Left cardiac atrium (tissue), 4 donors: ENCODE measurements at places on chromosomes 7 and 10. TPM values are rescaled to one million over a fixed set of nuclear protein-coding genes. Genes with fewer than 3 reads are reported as not detected.

DNA sequence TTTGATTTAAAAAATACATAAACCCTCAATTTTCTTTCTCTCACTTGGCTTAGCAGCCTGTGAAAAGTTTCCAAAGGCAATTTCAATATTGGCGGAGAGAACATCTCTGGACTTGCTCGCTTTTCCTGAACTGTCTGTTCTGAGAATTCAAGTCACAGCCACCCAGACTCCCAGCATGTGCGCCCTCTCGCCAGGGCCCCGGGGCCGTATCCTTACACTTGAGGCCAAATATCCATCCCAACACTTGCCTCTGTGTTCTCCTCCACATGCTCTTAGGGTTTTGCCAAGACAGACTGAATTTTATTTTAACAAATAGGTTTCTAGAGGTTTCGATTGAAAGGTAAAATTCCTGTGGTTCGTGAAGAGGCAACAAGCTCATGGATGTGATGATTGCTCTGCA, 111.5 kb upstream of the GPR26 start:
- DNase-seq = no peak

GRCh38 chr10:70952401-70952800, 64.0 kb upstream of the PCBD1 start:
- DNase-seq = no peak

- DNase-seq = no peak
Measured at GRCh38 chr7:143480501-143480900, 2.8 kb downstream of the TAS2R41 start.

DNA sequence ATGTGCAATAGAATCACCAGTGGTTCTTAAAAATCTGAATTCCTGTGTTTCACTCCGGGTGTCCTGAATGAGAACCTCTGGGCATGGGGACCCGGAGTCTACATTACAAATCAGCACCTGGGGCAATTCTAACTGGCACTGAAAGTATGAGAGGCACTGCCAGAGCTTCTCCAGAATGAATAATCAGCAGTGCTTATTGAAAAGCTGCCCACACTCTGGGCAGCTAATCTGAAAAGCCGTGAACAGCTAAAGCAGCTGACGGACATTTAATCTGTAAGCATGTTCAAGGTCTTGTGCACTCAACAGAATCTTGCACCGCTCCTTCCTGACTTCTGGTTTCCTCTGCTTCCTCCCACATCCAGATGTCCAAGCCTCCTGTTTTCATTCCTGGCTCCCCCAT, 113.3 kb upstream of the KIF5B start:
- DNase-seq = no peak

Gene OR6B1
- total RNA-seq = not detected
